ENCODE measurements at places on chromosomes 2 and 18.

GRCh38 chr18:23450022-23450421, 3.1 kb upstream of the RIOK3 start:
- no peak for DNase-seq

GRCh38 chr2:171281110-171281509, 120.4 kb upstream of the TLK1 start:
- no peak for DNase-seq

- peak; percentile 37 for DNase-seq
Observed at GRCh38 chr2:241817126-241817820, 8.3 kb downstream of the NEU4 start.

DNA sequence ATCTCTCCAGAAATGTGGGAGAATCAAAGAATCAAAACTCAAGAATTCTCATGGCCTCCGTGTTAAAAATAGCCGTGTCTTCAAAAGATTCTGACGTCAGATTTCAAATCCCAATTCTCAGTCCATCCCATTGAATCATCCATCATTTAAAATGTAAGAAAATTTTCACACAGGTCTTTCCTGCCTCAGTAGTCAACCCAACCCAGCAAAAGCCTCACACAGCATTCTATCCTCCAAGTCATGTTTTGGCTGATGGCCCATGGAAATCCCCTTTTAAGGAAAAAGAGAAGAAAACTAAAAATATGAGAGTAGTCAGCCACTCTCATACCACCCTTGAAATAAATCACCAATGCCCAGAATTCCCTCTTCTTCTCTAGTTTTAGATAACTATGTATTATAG, 211.8 kb downstream of the C1D start:
- DNase-seq = no peak

DNA sequence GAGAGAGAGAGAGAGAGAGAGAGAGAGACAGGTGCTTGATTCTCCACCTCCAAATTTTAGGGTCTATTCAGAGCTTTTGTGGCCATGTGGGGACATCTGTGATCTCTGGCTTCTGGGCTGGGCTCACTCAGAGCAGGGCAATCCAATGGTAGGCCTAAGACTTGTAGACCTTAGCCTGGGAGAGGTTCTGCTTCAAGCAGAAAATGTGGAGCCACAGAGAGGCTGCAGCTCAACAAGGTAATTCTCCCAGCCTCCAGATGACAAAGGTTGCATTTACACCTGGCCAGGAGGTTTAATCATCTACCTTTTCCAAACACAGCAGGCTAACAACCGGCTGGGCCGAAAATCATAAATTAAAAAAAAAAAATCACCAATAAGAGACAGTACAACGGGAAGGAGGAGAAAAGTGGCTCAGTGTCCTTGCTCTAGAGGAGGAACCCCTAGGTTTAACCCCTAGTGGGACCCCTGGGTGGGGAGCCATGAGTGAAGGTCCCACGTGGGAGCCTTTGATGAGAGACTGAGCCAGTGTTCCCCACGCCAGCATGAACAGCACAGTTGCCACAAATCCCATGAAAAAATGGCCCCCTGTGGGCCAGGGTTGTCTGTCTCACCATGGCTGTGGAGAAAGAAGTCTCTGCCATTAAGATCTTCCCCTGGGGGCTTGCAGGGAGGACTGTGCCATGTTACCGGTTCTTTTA, 124.0 kb upstream of the GATA6 start:
- no peak for DNase-seq

- DNase-seq = no peak
Observed at GRCh38 chr2:107542314-107542740, 284.4 kb upstream of the RGPD4 start.

DNA sequence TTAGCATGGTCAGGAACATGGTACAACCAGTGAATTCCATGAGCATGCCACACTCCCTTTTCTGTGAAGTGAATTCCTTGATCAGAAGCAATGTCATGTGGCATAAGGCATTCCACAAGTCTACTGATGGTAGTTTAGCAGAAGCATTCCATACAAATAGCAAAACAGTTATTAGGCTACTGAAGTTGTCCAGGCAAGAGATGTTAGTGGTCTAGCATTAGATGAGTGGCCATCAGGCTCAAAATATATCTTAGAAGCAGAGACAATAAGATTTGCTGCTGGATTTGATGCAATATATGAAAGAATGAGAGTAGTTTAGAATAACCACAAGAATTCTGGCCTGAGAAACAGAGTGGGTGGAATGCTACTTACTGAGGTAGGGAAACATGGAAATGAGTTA, 355.3 kb upstream of the NRXN1 start:
- no peak for DNase-seq

DNA sequence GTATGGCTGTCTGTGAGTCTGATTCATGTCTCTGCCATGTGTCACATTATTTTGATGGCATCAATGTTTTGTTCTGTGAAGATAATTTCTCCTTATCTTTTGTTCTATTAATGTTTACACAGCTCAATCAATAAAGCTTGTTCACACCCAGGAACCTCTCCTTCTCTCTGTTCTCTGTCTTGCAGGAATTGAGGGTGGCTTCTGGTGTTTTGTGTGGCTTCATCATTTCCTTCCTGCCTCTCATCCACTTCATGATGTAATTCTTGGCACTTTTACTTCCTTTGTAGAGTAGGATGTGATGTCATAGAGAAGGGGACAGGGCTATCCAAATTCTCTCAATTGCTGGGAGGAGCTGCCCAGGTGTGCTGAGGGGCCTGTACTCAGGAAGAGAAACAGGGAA, 27.2 kb downstream of the ASXL3 start:
- DNase-seq = no peak

DNA sequence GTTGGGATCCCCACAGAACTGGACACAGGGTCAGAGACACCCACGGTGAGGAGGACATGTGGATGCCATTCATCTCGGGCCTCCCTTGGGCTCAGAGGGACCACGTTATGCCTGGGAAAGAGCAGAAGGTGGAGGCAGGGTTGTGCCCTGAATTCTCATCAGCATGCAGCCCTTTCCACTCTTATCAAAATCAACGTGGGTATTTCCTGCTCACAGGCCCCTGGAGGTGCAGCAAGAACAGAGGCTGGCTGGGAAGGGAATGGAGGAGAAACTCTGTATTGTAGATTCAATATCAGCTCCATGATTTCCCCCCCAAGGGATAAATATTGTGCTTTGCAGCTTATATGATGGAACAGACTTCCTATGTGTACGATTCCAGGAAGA, 90.9 kb downstream of the SETBP1 start:
- no peak for DNase-seq

DNA sequence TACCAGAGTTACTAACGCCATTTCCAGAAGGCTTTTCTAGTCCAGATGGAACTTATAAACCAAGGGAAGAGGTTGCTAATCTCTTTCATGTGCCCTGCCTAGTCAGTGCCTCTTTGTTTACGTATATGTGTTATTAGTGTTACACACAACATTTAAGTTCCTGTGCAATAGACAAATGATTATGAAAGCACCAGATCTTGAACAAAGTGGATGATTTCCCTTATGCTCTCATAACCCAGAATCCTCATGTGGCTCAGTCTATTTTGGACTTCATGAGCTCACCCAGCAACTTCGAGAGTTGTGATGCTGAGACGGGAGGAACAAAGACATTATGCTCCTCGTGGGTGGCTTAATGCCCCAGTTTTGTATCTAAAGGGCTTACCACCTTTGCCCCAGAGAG, 214.4 kb upstream of the SP5 start:
- no peak for DNase-seq

DNA sequence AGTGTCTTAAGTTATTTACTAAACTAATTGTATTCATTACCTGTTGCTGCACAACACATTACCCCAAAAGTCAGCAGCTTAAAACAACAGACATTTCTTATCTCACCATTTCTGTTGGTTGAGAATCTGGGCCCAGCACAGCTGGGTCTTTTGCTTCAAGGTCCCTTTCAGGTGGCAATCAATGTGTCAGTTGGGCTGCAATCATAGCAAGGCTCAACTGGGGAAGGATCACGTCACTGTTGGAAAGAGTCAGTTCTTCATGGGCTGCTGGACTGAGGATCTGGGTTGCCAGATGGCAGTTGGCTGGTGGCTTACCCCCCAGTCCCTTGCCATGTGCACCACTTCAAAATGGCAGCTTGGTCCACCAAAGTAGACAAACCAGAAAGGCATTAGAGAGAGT, 261.2 kb downstream of the SUCLG1 start:
- DNase-seq = no peak

DNA sequence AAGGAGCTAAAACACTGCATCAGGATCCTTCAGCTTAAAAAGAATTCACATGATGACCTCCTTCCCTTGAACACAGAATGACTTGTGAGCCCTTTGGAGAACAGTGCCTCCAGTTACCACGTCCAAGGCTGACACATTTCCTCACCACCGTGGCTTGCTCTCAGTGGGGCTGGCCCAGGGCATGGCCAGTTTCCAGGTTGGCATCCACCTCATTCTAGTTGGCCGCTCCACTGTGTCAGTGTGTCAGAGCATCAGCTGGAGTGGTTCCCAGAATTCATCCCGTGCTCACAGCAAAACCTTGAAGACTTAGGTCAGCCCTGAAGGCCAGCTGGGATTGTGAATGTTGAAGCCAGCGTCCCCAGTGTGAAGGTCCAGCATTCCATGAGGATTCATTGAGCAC, 158.5 kb downstream of the INSIG2 start:
- DNase-seq = no peak

- no peak for DNase-seq
Observed at GRCh38 chr2:151817929-151818328, 10.3 kb downstream of the ARL5A start.

- no peak for DNase-seq
Observed at GRCh38 chr2:3313781-3314375, 63.7 kb downstream of the EIPR1 start.

- no peak for DNase-seq
Observed at GRCh38 chr2:153388246-153388645, 90.3 kb downstream of the RPRM start.

- DNase-seq = no peak
Observed at GRCh38 chr2:237345891-237346640, 67.9 kb downstream of the COL6A3 start.

DNA sequence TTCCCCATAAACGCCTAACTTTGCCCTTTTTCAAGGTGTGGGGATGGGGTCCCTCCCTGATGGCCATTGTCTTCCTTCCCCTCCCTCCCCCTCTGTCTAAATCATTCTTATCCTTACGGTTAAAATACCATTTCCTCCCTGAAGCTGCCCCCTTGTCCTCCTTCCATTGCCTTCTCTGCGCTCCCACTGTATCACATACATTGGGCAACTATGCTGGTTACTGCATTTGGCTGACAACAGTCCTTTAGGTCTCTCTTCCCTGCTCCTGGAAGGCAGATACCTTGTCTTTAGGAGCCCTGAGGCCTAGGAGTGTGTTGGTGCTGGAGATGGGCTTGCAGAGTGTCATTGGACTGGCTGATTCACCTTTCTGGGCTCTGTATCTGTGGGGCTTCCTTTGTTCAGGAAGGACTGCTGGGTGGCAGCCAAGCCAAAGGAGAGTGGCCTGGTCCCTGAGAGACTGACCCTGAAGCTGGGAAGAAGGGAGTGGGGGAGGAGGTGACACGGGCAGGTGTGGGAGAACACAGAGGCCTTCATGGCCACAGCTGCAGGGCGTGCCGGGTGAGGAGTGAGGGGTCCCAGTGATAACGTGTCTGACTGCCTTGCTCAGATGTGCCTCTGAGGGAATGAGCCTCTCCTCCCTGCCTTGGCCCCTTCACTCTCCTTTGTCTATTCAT, 2.2 kb downstream of the WNT6 start:
- no peak for DNase-seq

- no peak for DNase-seq
Observed at GRCh38 chr18:22318745-22319407, 98.8 kb downstream of the CTAGE1 start.

GRCh38 chr2:75317802-75318201, 118.5 kb upstream of the TACR1 start:
- no peak for DNase-seq

DNA sequence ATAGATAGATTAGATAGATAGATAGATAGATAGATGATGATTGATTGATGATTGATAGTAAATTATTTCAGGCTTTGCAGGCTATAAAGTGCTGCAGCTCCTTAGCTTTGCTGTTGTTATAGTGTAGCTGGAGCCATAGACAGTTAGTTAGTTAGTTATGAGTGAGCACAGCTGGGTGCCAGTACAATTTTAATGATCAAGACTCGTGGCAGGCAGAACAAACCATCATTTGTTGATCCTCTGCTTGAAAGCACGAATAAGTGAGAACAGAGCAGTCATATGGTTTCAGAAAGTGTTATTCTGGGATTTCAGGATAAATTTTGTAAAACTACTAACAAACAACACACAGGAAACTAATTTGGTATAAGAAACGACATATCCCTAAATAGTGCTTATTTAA, 53.9 kb downstream of the THOC1 start:
- no peak for DNase-seq

- no peak for DNase-seq
Observed at GRCh38 chr18:8952769-8953760, 149.4 kb upstream of the NDUFV2 start.

GRCh38 chr18:75211002-75211621, 515 bp downstream of the TSHZ1 start:
- DNase-seq = no peak

DNA sequence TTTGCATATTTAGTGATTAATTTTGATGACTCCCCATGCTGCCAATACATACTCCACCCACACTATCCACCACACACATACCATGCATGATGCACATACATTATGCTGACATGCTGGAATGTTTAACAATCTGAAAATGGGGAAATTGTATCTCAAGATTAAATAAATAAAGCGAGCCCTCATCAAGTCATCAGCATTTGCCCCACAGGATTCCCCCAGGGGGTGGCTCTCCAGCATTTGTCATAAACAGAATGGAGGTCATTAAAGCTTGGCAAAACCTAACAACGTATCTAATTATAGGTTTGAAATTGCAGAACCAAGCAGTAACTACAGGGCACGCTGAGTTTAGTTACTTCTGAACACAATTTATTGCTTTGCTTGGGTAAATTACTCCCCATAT, 141.2 kb upstream of the TACR1 start:
- no peak for DNase-seq

DNA sequence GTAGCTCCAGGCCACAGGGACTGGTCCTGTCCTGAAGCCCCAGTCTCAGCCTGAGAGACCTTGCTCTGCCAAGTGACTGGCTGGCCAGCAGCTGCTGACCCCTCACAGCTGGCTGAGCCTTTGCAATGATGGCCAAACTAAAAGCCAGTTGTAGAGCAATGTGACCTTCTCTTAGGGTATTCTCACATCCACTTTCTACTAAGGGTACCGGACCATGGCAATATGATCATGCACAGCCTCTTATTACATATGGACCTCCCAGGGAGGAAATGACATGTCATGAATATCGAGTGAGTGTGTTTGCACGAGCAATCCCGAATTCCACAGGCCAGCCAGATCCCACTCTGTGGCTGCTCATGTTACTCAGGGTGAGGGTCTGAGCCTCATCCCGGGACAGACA, 213.9 kb downstream of the VAPA start:
- DNase-seq = no peak

DNA sequence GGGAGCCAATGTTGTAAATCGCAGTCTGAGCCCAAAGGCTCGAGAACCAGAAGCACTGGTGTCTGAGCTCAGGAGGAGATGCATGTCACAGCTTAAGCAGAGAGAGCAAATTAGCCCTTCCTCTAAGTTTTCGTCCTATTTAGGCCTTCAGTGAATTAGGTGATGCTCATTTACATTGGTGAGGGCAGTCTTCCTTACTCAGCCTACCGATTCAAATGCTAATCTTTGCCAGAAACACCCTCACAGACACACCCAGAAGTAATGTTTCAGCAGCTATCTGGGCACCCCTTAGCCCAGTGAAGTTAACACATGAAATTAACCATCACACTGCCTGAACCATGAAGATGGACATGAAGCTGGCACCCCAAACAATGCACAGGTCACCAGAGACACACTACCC, 385.1 kb downstream of the STK39 start:
- DNase-seq = no peak

- no peak for DNase-seq
Observed at GRCh38 chr2:181752301-181752700, 72.0 kb upstream of the NEUROD1 start.

Measured in H9 (cell line).